ENCODE measurements at places on chromosomes 1 and 21.

GRCh38 chr21:34276711-34277425 is 86.9 kb upstream of the KCNE2 start:
- DNase-seq: no peak

DNA sequence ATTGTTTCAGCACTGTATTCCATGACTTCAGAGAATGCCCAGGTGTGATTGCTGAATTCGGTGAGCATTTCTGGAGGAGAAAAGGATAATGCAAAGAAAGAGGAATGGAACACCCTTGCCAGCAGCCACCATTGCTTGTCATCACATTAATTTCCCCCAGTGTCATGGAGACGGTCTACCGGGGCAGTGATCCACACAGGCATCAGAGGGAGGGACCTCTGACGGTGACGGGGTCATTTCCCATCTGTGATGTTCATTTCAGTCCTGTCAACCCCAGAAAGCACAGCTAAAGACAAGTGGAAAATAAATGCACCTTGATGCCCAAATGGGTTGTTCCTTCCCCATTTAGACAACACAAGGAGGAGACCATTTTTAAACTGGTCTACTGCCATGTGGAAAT is 376.4 kb downstream of the PCP4 start:
- no peak for DNase-seq

- DNase-seq: no peak
Measured at GRCh38 chr1:164310166-164310565, 248.8 kb upstream of the PBX1 start.

DNA sequence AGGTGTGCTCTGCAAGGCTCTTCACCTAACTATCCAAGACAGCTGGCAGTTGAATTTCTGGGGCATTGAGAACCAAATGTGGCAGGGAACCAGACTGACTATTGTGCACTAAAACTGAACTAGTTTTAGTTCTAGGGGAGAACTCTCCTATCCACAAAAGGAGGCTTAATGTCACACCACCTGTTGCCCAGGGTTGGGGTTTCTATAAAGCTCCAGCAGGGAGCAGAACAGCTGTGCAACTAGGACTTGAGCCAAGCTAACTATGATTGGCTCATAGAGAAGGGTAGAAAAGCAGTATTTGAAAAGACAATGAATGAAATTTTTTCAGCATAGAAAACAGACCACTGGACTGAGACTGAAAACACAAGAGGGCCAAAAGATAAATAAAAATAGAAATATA is 53.3 kb upstream of the FGGY start:
- no peak for DNase-seq

GRCh38 chr1:63718541-63718970 is 55.3 kb upstream of the ROR1 start:
- DNase-seq: no peak

- no peak for DNase-seq
Measured at GRCh38 chr1:67651031-67651430, 34.0 kb upstream of the GADD45A start.

GRCh38 chr1:62076286-62076685 is 118.4 kb upstream of the L1TD1 start:
- no peak for DNase-seq

DNA sequence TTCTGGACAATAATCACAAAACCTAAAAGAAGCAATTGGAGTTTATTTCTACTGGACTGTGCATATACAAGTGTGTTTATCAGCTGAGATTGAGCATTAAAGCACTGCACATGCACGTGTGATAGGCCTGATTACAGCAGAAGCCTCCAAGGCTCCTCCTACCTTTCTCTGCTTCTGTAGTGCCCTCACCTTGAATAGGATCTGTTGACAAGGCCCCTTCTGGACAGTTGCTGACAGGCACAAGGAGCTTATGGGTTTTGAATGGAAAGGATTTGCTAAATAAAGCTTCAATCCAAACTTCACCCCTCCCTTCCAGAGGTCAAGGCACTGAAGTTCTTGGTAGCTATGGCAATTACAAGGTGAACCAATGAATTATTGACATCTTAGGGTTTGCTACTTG is 7.9 kb upstream of the SGIP1 start:
- DNase-seq: no peak

GRCh38 chr1:199073166-199073565 is 434.3 kb downstream of the PTPRC start:
- DNase-seq: no peak

GRCh38 chr1:207814469-207814868 is 62.6 kb downstream of the CD46 start:
- DNase-seq: no peak

All from caudate nucleus (tissue), 63 donors.